ENCODE measurements at places on chromosomes 12 and 14.

DNA sequence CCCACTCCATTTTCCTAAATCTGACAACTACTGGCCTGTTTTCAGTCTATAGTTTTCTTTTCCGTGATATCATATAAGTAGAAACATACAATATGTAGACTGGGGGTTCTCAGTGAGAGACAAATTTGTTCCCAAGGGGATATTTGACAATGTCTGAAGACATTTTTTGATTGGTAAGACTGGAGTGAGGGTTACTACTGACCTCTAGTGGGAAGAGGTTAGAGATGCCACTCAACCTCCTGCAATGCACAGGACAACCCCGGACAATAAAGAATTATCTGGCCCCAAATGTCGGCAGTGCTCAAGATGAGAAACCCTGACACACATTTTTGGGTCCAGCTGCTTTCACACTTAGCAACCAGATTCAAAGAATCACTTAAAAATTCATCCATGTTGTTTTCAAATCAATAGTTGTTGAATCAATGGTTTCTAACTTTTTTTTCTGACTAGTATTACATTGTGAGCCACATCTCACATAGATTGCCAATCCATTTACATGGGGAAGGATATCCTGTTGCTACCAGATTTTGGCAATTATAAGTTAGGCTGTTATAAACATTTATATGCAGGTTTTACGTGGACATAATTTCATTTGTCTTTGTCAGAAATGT lies 307.1 kb downstream of the RPL10L start:
- no peak for DNase-seq
- H3K36me3 ChIP-seq = no peaks in the 10 kb centered on the region
- no peaks in the 10 kb centered on the region for H3K4me1 ChIP-seq
- H3K27ac ChIP-seq = no peak overlapping the region

- H3K36me3 ChIP-seq = no peaks in the 10 kb centered on the region
- H3K4me3 ChIP-seq = no peak overlapping the region
- H3K27ac ChIP-seq = no peak overlapping the region
- H3K4me1 ChIP-seq = peaks cover under 1% of the 10 kb centered on the region
- no peak for DNase-seq
- no peaks in the 10 kb centered on the region for H3K27me3 ChIP-seq
Measured at GRCh38 chr12:1922985-1923384, 4.5 kb upstream of the CACNA2D4 start.

DNA sequence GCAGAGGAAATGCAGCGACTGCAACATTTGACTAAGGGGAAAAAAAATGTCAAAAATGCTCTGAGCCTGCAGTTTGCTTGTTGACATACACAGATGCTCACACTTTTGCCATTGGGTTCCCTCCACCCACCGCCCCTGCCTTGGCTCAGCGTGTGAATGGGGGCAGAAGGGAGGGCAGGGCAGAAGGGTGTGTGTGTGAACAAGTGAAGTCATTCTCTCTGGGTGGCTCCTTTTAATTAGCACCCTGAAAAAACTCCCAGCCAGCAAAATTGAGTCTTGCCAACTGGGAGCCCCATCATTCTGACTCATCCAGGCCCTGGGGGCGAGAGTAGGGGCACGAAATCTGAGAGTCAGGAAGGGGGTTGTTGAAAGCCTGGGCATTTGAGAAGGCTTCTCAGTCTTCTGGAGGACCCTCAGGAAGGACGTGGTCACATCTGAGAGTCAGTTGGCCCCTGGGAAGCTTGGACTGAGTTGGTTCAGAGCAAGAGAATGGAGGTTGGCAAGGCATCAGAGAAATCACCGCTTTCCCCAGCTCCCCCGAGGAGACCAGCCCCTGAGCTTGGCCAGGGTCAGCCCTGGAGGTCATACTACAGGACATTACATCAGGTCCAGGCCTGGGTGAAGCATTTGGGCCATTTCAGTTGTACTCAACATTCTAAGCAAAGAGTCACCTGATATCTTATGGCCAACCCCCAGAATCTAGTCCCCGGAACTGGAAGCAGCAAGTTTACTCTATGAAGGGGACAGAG lies 22.7 kb upstream of the KRT78 start:
- H3K36me3 ChIP-seq = no peaks in the 10 kb centered on the region
- no peak overlapping the region for H3K4me3 ChIP-seq
- peak overlapping the region; percentile 77 for H3K27ac ChIP-seq

DNA sequence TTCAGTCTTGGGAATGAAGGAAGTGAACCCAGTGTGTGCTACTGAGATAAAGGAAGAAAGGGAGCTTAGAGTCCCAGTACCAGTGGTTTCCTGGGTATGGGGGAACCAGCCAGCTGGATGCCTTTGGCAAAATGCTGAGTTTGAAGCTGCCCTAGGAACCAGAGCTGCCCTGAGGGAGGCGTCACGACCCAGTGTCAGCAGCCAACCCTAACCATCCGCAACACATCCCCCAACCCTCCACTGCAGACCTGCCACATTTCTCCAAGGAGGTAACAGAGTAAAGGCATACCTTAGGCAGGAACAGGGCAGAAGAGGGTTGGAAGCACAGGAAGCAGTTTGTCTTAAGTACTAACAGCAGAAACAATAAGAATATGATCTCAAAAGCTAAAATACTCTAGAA lies 28.6 kb downstream of the PRDM4 start:
- no peak for DNase-seq
- H3K27ac ChIP-seq = no peak overlapping the region
- H3K36me3 ChIP-seq = peaks cover 7% of the 10 kb centered on the region

DNA sequence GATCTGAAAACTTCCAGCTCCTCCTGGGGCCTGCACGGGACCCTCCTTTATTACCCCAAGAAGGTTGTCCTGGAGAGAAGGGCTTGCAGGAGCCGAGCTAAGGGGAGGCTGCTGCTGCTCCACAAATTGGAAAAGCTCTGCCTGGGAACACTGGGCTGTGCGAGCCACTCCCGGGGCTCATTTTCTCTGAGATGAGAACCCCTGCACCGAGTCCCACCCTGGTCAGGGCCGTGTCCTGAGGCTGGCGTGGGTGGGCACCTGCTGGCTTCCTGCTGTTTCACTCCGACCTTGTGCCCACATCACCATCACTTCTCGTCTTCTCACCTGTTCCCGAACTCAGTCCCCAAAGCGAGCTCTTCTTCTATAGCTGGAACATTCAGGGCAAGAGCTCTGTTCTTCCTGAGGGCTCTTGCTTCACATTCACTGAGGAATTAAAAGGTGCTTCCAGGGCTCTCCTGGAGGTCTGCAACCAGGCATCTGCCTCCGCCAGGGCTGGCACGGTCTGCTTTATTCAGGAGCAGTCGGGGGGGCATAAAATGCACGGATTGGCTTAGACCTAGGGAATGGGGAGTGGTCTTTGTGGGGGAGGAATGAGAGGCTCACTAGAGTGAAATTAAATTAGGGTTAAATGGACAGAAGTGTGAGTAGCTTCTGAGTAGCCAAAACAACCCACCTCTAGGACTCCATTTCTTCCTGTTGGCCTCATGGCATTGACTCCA lies 98.5 kb downstream of the ADGRD1 start:
- no peak overlapping the region for H3K27ac ChIP-seq
- no peak overlapping the region for H3K4me3 ChIP-seq
- no peaks in the 10 kb centered on the region for H3K27me3 ChIP-seq
- DNase-seq = no peak
- no peaks in the 10 kb centered on the region for H3K36me3 ChIP-seq

DNA sequence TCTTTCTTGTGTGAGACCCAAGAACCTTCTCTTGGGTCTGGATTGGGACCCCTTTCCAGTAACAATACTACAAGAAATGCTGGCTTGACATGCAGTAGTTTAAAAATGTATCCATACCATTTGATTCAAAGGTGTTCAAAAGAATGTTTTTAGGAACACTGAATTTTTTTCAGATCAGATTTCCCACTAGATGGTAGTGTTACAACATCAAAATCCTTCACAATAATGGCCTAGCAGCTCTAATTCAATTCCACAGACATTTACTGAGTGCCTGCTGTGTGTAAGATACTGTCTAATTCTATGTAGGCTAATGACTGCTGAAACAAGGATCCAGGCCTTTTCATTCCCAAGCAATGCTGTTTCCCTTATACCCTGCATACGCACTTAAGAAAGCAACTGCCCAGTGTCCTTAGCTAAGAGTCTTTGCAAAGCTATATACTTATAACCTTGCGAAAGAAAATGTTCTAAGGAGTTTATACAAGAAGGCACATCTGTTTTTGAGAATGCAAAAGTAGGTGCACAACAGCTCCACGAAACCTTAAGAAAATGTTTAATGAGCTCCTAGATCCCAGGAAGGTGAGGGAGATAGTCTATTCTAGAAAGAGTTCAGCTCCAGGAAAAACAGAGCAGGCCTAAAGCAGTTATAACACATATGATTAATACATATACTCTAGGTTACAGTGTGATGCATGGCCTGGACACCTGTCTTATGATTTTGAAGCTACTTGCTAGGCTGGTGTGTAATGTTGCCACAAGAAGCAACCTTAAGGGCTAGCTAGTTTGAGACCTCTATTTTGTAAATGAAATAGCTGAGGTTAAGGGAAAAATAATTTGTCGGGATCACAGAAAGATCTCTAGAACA lies 50.9 kb upstream of the PKP2 start:
- no peaks in the 10 kb centered on the region for H3K36me3 ChIP-seq
- H3K27ac ChIP-seq = peak overlapping the region; percentile 80
- H3K27me3 ChIP-seq = no peaks in the 10 kb centered on the region
- peak; percentile 82 for DNase-seq
- H3K4me3 ChIP-seq = no peak overlapping the region
- H3K4me1 ChIP-seq = peaks cover 9% of the 10 kb centered on the region

DNA sequence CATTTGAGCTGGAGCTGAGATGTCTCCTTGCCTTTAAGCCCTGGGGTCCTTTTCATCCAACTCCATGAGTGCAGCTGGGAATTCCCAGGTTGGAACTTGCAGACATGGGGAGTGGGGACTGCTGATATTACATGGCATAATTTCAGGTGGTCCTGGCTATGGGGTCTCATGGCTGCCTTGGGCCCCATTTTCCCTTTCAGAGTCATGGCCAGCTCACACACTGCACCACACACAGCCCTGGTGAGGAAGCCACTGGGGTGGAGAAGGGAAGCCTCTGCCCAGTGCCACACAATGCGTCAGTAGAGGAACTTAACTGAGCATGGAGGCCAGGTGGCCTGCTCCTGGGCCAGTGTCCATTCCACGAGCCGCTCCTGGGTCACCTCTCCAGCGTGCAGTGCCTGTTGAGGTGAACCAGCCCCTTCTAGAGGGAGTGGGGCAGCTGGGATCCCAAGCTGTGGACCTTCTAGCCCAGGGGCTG lies 17.3 kb upstream of the KRT86 start:
- no peaks in the 10 kb centered on the region for H3K36me3 ChIP-seq
- H3K27ac ChIP-seq = no peak overlapping the region
- no peak for DNase-seq
- no peaks in the 10 kb centered on the region for H3K4me1 ChIP-seq

- no peak for DNase-seq
- H3K4me3 ChIP-seq = no peak overlapping the region
- H3K4me1 ChIP-seq = no peaks in the 10 kb centered on the region
- H3K36me3 ChIP-seq = no peaks in the 10 kb centered on the region
- H3K27ac ChIP-seq = no peak overlapping the region
- no peaks in the 10 kb centered on the region for H3K27me3 ChIP-seq
Measured at GRCh38 chr14:38083039-38083438, 124.7 kb upstream of the SSTR1 start.

DNA sequence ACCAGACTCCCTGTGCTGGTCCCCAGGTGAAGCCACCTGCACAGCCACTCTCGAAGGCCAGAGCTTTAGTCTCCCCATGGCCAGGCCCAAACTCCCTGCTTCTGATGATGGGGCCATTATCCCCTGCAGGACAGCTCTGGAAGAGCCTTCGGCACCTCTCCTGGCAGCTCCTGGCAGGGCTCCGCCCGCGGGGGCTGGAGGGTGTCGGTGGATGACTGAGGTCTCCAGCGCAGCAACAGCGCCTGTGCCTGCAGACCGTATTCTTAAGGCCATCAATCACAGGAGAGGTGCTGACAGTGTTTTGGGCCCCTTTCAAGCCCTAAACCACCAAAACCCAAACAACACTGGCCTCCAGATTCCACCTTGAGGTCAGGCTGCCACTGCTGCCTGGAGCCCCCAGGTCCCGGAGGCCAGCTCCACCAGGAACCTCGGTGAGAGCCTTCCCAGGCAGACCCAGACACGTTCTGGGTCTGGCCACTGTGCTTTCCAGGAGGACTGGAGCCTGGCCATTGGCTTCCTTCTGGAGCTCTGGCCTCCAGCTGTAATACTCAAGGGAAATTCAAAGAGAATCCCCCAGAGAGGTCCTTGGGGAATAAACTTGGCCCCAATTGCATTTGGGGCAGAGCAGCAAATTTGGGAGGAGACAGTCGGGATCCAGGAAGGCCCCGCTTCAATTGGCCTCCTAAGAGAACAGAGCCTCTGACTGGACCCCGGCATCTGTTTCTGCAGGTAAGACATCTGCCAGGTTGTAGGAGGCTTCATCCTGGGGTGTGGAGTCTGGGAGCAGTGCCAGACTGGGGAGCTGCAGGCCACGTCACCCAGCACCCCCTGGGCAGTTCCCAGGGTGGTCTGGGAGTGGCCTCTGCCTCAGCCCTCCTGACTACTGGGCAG lies 210.6 kb upstream of the RTL1 start:
- no peak overlapping the region for H3K27ac ChIP-seq
- H3K36me3 ChIP-seq = no peaks in the 10 kb centered on the region
- no peaks in the 10 kb centered on the region for H3K27me3 ChIP-seq

- DNase-seq = no peak
- peaks cover 31% of the 10 kb centered on the region for H3K27me3 ChIP-seq
- H3K27ac ChIP-seq = no peak within 1 kb of the TSS
- peaks cover 5% of the 10 kb centered on the region for H3K4me1 ChIP-seq
- peak within 1 kb of the TSS; percentile 65 for H3K4me3 ChIP-seq
Measured at GRCh38 chr14:95876761-95877538, at the start of gene TUNAR. Gene TUNAR (plus strand): TSS chr14:95876832.

DNA sequence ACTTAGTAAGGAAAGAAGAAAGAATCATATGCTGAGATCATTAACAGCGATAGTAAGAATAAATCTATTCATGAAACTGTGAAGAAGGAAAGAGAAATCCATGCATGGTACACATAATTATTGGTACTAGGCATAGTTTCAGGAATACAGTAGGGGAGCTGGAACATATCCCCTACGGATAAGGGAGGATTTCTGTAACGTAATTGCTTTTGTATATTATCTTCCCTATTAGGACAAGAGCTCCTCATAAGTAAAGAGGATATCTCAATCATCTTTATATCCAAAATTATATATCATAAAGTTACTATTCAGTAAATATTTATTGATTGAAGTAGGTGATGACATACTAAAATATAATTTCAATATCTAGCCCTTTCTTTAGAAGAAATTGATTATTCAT lies 22.9 kb downstream of the SYT1 start:
- no peak for DNase-seq
- H3K27me3 ChIP-seq = no peaks in the 10 kb centered on the region
- H3K36me3 ChIP-seq = no peaks in the 10 kb centered on the region
- H3K27ac ChIP-seq = no peak overlapping the region
- no peaks in the 10 kb centered on the region for H3K4me1 ChIP-seq

DNA sequence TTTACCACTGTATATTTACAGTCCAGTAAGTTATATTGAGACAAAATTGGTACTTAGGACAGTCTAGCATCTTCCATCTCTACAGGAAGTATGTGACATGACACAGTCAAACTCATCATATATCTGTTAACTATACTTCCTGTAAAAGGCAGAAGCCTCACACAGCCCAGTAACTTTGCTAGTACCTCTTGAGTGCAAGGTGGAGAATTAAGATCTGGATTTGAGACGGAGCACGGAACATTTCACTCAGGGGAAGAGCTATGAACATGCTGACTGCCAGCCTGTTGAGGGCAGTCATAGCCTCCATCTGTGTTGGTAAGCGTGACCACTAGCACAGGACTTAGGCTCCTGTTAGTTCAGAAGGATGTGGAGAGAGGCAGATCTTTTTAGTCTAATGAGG lies 333.7 kb upstream of the OR4E1 start:
- no peak overlapping the region for H3K27ac ChIP-seq
- H3K4me3 ChIP-seq = no peak overlapping the region
- no peaks in the 10 kb centered on the region for H3K27me3 ChIP-seq
- no peaks in the 10 kb centered on the region for H3K36me3 ChIP-seq
